ENCODE measurements at places on chromosomes 6 and 20.

DNA sequence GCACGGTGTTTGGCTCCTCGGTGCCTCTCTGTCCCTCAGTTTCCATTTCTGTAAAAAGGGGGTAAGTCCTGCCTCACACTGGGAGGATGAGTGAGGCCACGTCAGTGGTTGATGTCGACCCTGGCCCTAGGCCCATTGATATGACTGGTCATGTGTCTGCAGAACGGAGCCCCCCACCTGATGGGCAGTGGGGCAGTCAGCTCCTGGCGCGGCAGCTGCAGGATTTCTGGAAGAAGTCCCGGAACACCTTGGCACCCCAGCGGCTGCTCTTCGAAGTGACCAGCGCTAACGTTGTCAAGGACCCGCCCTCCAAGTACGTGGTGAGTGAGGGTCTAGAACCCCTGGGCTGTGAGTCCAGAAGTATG, 1.2 kb downstream of the SNX21 start:
- DNase-seq = no peak

- DNase-seq = no peak
Measured at GRCh38 chr20:34528921-34529297, 12.7 kb downstream of the DYNLRB1 start.

- DNase-seq = no peak
Measured at GRCh38 chr20:54263116-54263690, 55.3 kb downstream of the PFDN4 start.

DNA sequence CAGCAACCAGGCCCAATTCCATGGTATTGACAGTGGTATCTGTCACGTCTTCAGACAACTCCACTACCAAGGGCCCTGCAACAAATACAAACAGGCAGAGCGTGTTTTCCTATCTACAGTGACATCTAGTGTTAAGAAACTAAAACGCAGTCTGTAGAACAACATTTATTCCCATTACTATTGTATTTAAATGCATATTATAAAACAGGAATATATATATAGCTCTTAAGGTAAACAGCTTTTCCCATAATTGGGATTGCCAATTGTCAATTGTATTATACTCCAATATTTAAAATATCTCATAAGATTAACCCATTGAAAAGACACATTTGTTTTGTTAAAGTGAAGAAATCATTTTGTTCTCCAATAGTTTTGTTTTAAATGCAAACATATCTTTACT, 97.2 kb downstream of the KIF16B start:
- peak; percentile 33 for DNase-seq

- DNase-seq = no peak
Measured at GRCh38 chr6:169183233-169183632, 70.4 kb downstream of the THBS2 start.

All from SHP77 (cell line).